ENCODE measurements at places on chromosomes 5 and 9.

DNA sequence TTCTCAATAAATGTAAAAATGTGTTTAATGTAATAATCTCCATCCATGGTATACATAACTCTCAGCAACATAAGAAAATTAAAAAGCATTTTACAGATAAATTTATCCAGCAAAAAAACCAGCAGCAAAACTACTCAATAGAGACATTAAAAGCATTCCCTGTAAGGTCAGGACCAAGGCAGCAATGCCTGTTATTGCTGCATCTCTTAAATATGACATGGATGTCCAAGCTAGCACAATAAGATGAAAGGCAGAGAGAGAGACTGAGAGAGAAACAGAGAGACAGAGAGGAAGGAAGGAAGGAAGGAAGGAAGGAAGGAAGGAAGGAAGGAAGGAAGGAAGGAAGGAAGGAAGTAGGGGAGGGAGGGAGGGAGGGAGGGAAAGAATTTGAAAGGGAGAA lies 289.0 kb upstream of the PAPPA start:
- DNase-seq, result no peak

DNA sequence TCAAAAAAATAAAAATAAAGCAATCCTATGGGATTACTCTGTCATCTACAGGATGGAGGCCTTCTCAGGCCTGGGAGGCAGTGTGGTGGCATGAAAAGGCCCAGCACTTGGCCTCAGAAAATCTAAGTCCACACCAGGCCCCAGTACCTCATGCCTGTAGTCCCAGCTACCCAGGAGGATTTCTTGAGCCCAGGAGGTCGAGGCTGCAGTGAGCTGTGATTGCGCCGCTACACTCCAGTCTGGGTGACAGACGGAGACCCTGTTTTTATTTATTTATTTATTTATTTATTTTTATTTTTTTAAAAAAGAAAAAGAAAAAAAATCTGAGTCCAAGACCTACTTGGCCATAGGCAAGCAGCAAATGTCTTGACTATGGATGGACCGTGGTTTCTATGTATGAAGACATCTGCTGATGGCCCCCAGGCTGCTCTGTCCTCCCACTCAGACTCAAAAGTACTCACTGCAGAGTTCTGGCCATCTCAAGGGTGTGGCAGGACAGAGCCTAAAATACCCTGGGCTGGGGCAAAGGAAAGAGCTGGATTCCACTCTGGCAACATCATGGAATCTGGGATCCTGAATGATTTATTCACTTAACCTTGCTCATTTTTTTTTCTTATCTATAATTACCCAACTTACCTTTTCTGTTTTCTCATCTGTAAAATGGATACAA lies 55.0 kb downstream of the ARHGEF37 start:
- no peak for DNase-seq

GRCh38 chr5:168885324-168886120 lies 306.4 kb upstream of the PANK3 start:
- peak; percentile 20 for DNase-seq

GRCh38 chr5:153340139-153340538 lies 150.3 kb upstream of the GRIA1 start:
- no peak for DNase-seq

GRCh38 chr9:79006546-79006945 lies 565.2 kb upstream of the TLE4 start:
- no peak for DNase-seq

DNA sequence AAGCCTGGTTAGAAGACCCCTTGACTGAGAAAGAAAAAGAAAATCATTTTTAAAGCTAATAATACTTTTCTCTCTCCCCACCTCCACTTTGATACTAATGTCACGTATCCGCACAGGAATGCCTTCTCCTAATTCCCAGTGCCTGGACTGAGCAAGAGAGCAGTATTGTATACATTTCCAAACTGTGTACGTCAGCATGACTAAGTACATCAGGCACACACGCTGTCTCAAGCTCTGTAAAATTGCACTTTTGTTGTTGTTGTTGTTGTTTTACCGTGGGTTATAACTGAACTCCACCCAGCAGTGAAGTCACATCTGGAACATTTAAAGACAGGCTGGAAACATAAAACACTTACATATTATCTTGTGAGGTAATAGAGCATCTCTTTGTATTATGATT lies 407.6 kb downstream of the DNAH5 start:
- DNase-seq, result no peak

DNA sequence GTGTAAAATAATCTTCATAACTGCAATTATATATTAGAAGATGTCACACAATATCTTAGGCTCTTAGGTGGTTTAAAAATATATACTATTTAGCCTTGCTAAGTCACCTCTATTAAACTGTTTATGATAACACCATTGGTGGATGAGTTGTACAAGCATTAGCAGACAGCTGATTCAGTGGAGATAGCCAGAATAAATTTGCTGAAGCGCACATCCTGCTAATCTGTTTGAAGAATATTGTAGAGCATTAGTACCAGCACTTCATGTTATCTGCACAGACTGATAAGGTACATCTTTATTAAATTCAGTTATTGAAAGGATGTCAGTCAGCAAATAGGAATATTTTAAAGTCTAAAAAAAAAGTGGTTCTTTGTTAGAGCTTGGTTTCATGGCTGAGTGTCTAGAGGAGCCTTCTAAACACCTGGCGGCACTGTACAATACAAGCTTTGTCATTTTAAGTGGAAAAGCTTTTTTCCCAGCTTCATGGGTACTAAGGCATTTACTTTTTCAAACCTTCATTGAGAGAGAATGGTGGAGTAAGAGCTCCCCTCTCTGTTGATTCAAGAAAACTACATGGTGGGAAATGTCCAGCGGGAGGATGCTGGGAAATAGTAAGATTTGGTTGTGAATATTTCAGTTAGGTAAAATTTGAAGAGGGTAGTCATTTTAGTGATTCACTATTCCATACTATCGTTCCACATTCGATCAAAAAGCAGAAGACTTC lies 275.1 kb downstream of the SLF1 start:
- peak; percentile 55 for DNase-seq

GRCh38 chr5:13930541-13931171 lies 13.8 kb downstream of the DNAH5 start:
- DNase-seq, result peak; percentile 47

- DNase-seq, result no peak
Measured at GRCh38 chr5:175783739-175784138, 87.6 kb upstream of the CPLX2 start.

- DNase-seq, result no peak
Measured at GRCh38 chr9:86604741-86605140, 250.5 kb upstream of the TUT7 start.

- no peak for DNase-seq
Measured at GRCh38 chr5:28009576-28009975, 971.2 kb upstream of the CDH9 start.

DNA sequence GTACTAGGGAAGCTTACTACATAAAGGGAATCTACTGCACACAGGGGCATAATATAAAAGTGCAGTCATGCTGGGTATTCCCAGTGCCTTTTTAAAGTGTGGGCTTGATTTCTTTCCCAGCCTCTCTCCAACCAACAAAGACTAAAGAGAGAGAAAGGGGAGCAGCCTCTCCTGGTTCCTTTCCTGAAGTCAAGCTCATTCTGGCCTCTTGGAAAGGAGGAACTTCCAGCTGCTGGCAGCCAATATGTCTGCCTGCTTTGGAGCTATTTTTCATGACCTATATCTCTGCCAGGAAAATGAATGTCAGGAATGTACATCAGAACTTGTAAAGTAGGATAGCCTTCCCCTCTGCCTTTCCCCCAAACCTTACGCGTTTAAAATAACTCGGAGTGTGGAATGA lies 57.1 kb downstream of the RAB3C start:
- DNase-seq, result no peak

- DNase-seq, result peak; percentile 85
Measured at GRCh38 chr9:97710356-97711222, 13.4 kb upstream of the XPA start.

DNA sequence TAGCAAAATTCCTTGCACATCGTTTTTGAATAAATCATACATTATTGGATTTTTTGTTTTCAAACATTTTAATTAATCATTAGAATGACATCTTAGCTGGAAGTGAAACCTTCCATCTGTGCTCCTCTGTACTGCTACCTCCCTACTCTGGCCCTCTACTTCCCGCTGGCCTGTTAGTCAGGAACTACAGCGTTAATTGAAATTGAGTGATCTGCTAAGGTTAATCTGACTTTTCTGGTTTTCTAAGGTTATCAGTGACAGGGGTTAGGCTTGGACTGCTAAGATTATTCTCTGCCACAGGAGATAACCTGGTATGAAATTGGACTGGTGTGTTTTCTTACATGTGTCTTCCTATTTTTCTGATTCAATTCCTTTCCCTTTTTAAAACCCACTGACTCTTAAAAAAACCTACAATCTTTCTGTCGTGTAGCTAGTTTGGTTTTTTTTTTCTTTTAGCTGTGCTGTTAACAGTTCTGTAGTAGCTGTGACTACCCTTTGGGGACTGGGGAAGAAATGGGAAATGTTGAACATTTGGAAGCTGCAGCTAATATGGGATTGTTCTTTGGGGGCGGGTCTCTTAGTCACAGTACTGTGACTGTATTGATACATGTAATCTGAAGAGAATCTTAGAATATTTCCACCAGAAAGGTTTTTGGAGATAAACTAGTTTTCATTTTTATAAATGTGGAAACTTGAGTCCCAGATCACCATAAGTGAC lies 4.6 kb downstream of the KIF2A start:
- no peak for DNase-seq

DNA sequence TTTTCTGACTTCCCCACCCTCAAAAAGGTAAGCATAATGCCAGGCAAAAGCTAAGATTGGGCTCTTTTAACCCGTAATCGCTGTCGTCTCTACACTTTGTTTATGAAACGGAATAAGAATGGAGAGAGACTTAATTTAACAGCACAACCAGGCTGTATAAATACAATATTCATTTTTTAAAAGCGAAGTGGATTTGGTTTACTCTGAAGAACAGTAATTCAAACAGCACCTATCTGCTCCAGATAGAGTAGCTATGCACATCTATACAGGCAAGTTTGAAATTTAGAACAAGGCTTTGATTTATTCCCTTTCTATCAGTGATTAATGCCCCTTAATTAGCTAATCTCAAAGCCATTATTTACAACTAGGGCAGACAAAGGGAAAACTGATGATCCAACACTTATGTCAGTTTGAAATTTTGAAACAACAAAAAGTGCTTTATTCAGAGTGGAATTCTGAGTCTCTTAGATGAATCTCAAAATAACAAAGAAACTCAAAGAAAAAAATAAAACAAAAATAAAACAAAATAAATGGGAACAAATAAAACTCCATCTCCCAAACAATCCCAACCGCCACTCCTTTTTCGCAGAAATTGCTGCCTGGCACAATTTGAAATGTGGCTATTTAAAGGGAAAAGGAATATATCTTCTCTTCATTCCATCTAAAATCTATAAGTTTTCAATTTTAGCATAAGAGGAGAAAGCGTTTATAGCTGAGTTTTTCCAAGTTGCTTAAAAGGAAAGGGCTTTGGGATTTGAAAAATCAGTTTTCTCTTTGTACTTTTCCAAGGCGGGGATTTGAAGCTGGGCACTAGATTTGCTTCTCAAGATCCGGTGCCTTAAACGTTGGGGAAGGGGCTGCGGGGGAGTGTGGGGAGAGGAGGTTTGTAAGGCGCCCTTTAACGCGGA lies 298.6 kb downstream of the PARP8 start:
- no peak for DNase-seq

DNA sequence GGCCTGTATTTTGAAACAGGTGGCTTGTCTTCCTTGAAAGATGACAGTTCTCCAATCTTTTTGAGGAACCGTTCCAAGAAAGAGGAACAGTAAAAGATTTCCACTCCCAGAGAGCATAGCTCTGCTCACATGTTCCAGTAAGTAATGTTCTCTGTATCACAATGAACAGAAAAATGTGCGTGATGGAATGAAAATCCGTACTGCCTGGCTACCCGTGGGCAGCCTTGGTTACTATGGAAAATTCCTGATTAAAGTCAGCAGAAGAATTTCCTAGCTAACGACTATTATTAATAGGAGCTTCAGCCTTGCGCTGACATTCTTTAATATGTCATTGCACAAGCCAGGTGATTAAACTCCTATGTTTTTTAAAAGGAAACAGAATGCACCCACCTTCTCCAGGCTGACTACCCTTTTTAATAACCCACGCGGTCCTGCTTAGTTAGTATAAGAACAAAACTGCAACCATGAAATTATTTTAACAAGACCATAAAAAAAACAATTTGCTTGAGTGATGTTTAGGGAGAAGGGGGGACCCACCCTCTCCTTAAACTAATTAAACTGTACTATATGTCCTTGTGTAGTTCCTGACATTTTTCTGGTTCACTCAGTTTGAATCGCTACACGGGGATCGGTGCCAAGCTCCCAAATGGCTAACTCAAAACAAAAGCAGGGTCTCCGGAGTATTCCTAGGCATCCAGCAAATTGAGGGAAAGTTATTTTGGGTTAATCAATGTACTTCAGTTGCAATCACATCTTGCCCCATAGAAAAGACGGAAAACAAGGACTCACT lies 54.8 kb upstream of the CPEB4 start:
- no peak for DNase-seq

DNA sequence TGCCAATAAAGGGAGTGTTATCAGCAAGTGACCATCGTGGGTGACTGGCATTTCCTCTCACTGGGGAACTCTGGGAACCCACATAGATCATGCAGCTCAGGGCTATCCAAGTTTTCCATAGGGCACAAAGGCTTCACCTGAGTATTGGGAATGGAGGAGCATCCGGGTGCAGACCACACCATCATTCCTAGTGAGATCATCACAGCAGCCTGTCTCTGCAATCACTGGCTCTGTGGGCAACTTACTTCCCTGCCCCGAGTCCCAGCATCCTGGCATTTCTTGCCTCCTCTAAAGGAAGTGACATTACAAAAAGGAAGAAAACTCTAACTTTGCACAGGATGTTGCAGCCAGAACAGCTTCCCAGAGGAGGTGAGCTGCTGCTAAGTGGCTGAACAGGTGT lies 80.6 kb upstream of the SHB start:
- DNase-seq, result no peak

- DNase-seq, result no peak
Measured at GRCh38 chr9:129552064-129552463, 68.8 kb downstream of the C9orf50 start.

- DNase-seq, result no peak
Measured at GRCh38 chr9:14153310-14153720, 160.6 kb downstream of the NFIB start.

DNA sequence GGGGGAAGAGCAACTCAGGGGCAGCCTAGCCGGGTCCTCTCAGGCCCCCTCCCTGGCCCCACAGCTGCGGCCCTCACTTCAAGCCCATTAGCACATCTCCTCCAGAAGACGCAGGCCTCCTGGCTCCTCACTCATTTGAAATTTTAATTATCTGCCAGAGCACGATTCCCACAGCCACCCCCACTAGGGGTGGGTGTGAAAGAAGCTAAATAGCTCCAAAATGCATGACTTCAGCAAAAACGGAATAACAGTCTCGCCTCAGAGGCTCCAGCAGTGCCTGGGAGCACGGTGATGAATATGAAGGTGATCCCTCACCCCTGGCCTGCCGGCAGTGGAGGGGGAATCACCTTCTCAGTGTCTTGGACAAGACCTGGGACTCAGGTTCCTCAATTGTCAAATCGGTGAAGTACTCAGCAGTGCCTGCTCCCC lies 61.1 kb upstream of the HRH2 start:
- DNase-seq, result no peak

DNA sequence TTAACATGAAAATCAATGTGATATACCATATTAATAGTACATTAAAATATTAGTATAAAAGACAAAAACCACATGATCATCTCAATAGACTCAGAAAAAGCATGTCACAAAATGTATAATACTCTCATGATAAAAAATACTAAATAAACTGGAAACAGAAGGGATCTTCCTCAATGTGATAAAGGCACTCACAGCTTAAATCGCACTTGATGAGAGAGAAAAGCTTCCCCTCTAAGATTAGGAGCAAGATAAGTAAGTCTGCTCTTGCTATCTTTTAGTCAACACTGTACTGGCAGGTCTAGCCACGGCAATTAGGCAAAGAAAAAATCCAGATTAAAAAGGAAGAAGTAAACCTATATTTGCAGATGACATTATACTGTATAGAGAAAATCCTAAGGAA lies 21.8 kb upstream of the MSH3 start:
- DNase-seq, result no peak

All from midbrain (tissue), 1 donor.